H1 (cell line): ENCODE measurements at places on chromosomes 6 and 20.

DNA sequence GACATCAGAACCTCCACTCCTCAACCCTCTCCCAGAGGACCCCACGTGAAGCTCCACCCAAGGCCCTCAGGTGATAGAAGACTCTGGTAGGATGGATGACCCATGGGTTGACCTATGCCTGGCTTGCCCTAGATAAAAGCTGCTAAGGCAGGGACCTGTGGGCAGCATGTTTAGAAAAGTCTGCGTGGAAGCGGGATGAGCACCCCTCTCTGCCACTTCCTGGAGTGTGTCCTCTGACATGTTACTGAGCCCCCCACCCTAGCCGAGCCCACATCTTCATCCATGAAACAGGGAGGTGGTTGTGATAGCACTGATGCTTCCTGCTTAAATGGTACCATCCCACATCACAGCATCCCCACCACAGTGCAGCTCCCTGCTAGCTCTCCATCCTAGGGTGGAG, 21.8 kb downstream of the MOCS1 start:
- no peaks in the 10 kb centered on the region for H3K4me1 ChIP-seq
- H3K27ac ChIP-seq = no peak overlapping the region
- no peak for DNase-seq
- no peaks in the 10 kb centered on the region for H3K27me3 ChIP-seq
- H3K36me3 ChIP-seq = peaks cover 8% of the 10 kb centered on the region

- H3K27ac ChIP-seq = no peak overlapping the region
- no peak overlapping the region for H3K4me3 ChIP-seq
- no peaks in the 10 kb centered on the region for H3K36me3 ChIP-seq
- no peaks in the 10 kb centered on the region for H3K27me3 ChIP-seq
- no peak for DNase-seq
- H3K4me1 ChIP-seq = no peaks in the 10 kb centered on the region
Measured at GRCh38 chr6:106739387-106739786, 110.0 kb downstream of the QRSL1 start.

DNA sequence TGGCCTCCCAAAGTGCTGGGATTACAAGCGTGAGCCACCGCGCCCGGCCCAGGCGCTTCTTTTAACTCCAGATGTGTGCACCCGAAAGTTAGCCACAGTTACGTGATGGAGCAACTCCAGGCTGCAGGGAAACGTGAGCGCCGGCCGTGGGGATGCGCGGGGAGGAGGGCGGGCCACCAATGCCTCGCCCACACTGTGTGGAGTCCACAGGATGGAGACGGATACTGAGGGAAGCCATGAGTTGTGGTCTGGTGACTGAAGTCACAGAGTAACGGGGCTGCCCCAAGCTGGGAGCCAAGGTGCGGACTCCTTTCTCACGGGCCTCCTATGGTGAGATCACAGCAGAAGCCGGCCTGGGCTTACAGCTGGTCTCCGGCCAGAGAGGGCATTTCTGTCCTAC, 23.2 kb downstream of the YTHDF1 start:
- H3K4me3 ChIP-seq = no peak overlapping the region
- peaks cover 6% of the 10 kb centered on the region for H3K36me3 ChIP-seq
- H3K27me3 ChIP-seq = no peaks in the 10 kb centered on the region; the same call in 1 of the 2 replicates
- H3K27ac ChIP-seq = no peak overlapping the region
- H3K4me1 ChIP-seq = no peaks in the 10 kb centered on the region
- DNase-seq = no peak

GRCh38 chr6:72683797-72684196, 61.9 kb downstream of the KCNQ5 start:
- no peaks in the 10 kb centered on the region for H3K27me3 ChIP-seq
- H3K4me3 ChIP-seq = no peak overlapping the region
- no peaks in the 10 kb centered on the region for H3K4me1 ChIP-seq
- H3K36me3 ChIP-seq = no peaks in the 10 kb centered on the region
- no peak for DNase-seq

DNA sequence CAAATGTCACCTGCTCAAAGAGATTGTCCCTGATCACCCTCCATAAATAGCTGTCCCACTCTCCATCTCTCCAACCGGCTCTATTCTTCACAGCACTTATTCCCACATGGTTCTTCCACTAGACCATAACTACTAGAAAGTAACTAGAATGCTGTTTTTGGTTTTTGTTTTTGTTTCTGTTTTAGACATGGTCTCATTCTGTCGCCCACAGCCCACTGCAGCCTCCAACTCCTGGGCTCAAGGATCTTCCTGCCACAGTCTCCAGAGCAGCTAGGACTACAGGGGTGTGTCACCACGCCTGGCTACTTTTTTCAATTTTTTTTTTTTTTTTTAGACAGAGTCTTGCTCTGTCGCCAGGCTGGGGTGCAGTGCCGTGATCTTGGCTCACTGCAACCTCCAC, 12.2 kb downstream of the MMP24 start:
- H3K36me3 ChIP-seq = no peaks in the 10 kb centered on the region
- H3K27ac ChIP-seq = no peak overlapping the region
- DNase-seq = no peak
- H3K27me3 ChIP-seq = no peaks in the 10 kb centered on the region
- H3K4me1 ChIP-seq = peaks cover 7% of the 10 kb centered on the region; the same call in 1 of the 2 replicates
- no peak overlapping the region for H3K4me3 ChIP-seq

DNA sequence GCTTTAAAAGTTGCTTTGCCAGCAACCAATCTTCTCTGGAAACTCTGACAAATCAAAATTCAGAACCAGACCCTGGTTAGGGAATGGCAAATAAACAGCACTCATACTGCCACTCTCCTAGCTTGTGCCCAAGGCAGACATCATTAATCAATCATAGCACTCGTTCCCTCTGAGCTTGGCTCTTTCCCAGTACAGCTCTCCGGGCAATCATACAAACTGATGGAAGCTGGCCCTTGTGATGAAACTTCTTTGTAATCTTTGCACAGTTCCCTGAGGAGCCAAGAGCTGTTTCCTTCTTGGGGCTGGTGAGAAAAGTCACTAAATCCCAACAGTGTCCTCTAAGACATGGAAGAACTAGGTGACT, 34.7 kb downstream of the KIAA1755 start:
- H3K36me3 ChIP-seq = no peaks in the 10 kb centered on the region
- DNase-seq = no peak
- no peaks in the 10 kb centered on the region; the same call in 1 of the 2 replicates for H3K4me1 ChIP-seq
- H3K27ac ChIP-seq = no peak overlapping the region
- H3K27me3 ChIP-seq = no peaks in the 10 kb centered on the region

DNA sequence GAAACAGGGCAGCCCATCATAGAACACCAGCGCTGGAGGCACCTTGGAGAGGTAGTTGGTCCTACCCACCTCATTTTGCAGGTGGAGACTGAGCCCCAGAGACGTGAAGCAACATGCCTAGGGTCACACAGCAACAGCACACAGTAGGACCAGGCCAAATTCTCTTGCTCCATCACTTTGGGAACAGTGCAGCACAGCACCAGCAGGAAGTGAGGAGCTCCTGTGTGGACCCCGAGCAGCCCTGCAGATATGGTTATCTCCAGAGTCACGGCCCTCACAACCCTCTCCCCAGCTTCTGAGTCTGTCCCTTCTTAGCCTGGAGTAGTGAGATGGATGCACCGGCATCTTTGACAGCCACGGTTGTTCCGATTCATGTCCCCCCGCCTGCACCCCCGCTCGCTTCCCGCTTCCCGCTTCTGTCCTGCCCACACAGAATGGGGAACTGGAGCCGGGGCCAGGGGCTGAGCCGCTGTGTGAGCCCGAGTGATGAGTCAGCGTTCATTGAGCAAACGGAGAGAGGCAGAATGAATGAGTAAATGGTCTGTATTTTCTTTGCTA, 72.6 kb upstream of the DUSP22 start:
- no peak overlapping the region for H3K4me3 ChIP-seq
- no peaks in the 10 kb centered on the region for H3K27me3 ChIP-seq
- H3K4me1 ChIP-seq = peaks cover 5% of the 10 kb centered on the region
- DNase-seq = no peak

DNA sequence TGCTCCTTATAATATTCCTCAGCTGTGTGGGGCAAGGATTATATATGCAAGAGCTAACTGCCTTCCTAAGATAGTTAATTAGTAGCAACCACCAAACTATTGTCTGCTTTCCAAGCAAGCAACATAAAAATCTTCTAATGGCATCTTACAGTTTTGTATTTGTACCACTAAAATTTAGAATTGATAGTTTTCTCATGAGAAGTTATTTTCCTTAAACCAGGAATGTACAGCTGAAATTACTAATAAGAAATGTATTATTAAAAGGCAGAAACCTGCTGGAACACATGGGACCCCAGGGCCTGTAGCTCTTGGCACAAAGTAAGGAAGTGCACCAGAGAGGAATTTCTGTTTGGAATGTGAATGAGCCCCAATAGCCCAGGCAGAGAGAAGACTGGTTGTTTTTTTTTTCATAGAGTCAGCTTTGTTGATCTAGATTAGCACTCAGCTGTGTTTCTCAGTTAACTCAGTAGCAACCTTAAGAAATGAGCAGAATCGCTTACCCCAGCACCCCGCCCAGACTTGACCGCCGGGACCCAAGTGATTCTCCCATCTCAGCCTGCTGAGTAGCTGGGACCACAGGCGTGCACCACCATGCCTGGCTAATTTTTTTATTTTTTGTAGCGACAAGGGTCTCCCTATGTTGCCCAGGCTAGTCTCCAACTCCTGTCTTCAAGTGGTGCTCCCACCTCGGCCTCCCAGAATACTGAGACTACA, 2.6 kb downstream of the MGME1 start:
- no peak for DNase-seq
- H3K27ac ChIP-seq = no peak overlapping the region
- no peaks in the 10 kb centered on the region for H3K4me1 ChIP-seq
- H3K4me3 ChIP-seq = peak overlapping the region; percentile 77
- peaks cover 4% of the 10 kb centered on the region; the same call in 1 of the 2 replicates for H3K36me3 ChIP-seq
- H3K27me3 ChIP-seq = no peaks in the 10 kb centered on the region

- DNase-seq = no peak
- no peak overlapping the region for H3K4me3 ChIP-seq
- no peak overlapping the region for H3K27ac ChIP-seq
- H3K4me1 ChIP-seq = no peaks in the 10 kb centered on the region
Measured at GRCh38 chr6:41093729-41094128, 21.0 kb downstream of the NFYA start.

GRCh38 chr6:15255481-15255880, 9.6 kb downstream of the JARID2 start:
- no peaks in the 10 kb centered on the region for H3K27me3 ChIP-seq
- DNase-seq = no peak
- no peak overlapping the region for H3K4me3 ChIP-seq
- peaks cover 37% of the 10 kb centered on the region for H3K4me1 ChIP-seq
- H3K27ac ChIP-seq = no peak overlapping the region
- peaks cover 24% of the 10 kb centered on the region for H3K36me3 ChIP-seq

- H3K4me1 ChIP-seq = no peaks in the 10 kb centered on the region
- no peak for DNase-seq
- no peaks in the 10 kb centered on the region for H3K27me3 ChIP-seq
Measured at GRCh38 chr6:18680842-18681241, 293.7 kb downstream of the RNF144B start.

DNA sequence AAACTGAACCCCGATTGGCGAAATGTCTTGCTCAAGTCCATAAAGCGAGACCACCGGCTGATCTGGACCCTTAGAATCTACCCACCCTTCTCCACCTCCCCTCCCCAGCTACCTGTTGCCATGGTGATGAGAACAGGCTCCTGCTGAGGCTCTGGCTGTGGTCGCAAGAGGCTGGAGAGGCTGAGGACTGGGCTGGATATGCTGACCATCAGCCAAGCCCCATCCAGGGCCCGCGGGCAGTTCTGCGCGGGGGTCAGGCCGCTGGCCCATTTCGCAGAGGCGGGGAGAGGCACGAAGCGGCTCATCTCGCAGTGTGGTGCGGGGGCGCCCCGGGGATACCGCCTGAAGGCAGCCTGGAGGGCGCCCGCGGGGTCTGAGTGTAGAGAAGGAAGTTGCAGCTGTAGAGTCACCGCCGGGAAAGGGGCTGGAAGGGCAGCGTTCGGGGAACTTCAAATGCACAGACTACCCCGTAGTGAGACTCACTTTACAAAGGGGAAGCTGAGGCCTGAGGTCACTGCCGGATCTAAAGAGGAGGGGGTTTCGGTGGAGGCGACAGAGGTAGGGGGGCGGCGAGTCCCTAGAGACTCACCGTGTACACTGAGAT, 671 bp downstream of the TAPBP start:
- peaks cover 15% of the 10 kb centered on the region for H3K4me1 ChIP-seq
- H3K27ac ChIP-seq = peak overlapping the region; percentile 23; the same call in 1 of the 2 replicates
- no peaks in the 10 kb centered on the region for H3K27me3 ChIP-seq
- peak overlapping the region; percentile 84 for H3K4me3 ChIP-seq
- no peaks in the 10 kb centered on the region for H3K36me3 ChIP-seq

DNA sequence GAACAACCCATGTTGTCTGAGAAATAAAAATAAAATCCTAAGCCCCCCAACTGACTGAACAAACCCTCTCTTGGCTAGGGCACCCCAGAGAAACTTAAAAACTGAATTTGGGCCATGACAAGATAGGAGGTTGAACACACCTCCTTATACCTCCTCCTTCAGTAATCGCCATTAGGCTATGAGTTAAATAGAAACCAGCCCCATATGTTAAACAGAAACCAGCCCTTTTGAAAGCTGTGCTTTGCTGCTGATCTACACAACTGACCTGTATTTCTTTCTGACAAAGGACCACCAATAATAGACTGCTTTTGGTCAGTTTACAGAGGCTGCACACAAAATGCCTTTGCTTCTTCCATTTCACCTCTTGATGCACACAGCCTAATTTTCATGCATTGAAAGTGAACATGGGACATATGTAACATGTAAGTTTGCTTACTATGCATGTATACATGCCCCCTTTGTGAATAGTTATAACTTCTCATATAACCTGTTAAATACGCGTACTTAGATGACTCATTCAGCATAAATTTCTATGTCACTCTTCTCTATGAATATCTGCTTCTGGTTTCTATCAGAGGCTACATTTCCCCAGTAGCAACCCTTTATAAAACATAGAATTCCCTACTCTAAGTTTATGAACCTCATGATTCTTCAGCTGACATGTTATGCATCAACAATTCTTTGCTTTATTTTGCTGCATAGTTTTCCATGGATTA, 462.9 kb downstream of the COL12A1 start:
- H3K27ac ChIP-seq = no peak overlapping the region
- no peak for DNase-seq
- H3K36me3 ChIP-seq = no peaks in the 10 kb centered on the region
- no peak overlapping the region for H3K4me3 ChIP-seq

- H3K27me3 ChIP-seq = no peaks in the 10 kb centered on the region
- H3K36me3 ChIP-seq = no peaks in the 10 kb centered on the region
- no peak overlapping the region for H3K27ac ChIP-seq
Measured at GRCh38 chr6:117233145-117233544, 32.2 kb upstream of the VGLL2 start.

DNA sequence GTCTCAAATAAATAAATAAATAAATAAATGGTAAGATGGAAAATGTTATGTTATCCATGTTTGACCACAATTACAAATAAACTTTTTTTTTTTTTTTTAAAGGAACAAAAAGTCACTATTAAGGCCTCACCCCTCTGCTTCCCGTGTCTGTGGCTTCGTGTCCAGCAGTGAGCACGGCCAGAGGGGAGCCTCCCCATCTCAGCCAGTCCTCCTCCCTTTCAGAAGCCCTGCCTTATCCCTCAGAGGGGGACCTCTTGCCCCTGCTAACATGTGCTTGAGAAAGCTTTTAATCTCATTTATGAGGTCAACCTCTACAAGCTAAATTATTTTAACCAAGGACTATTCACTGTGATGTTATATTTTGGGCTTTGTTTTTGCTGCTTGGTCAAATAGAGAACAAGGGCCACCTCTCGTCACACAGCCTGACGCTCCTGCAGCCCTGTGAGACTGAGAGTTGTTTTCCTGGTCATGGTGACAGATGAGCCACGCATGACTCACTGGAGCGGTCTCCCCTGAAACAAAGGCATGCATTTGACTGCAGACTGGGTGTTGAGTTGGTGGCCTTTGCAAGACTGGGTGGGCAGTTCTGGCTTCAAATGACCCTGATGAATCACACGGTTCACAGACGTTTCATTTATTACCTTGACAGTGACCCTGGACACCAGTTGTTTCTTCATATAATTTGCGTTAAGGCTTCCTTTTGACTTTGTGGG, 131.8 kb downstream of the TIAM2 start:
- H3K36me3 ChIP-seq = peaks cover 12% of the 10 kb centered on the region
- peak overlapping the region; percentile 25; the same call in 1 of the 2 replicates for H3K27ac ChIP-seq
